ENCODE measurements at places on chromosomes 3 and 15. TPM values are rescaled to one million over a fixed set of nuclear protein-coding genes. Genes with fewer than 3 reads are reported as not detected.
A peak's percentile ranks its signal among the peaks of the same experiment; 100 is the strongest.

Gene CASR
- not detected for total RNA-seq

- no peak for DNase-seq
Measured at GRCh38 chr15:51183076-51183475, 88.4 kb upstream of the TNFAIP8L3 start.

GRCh38 chr15:22968366-22968765 is 11.8 kb downstream of the CYFIP1 start:
- peak; percentile 84 for DNase-seq

DNA sequence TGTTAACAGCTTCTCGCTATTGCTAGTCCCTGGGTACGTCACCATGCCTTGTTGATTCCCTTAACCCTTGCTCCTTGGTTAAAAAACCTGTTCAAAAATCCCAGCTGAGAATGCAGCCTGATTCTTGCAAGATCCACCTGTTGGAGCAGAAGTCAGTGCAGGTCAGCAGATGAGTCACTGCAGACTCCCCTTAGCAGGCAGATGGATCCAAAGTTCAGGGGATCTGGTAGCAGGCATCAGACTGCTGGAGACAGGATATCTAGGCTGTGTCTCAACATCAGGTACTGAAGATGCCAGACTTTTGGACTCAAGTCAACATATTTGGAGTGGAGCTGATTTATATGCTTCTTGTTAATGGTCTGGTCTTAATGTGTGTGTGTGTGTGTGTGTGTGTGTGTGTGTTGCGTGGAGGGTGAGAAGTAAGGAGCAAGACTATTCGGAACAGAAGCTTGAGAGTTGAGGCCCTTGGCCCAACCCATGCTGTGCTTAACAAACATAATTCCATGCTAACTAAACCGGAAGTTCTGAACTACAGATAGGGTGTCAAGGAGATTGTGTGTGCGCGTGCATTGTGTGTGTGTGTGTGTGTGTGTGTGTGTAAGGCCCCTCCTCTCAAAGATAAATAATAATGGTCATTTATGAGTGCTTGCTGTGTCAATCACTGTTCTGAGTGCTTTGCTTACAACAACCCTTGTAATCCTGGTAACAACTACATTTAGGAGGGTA is 1.0 kb upstream of the C3orf52 start:
- DNase-seq: no peak

Gene LRRIQ4
- total RNA-seq: not detected

DNA sequence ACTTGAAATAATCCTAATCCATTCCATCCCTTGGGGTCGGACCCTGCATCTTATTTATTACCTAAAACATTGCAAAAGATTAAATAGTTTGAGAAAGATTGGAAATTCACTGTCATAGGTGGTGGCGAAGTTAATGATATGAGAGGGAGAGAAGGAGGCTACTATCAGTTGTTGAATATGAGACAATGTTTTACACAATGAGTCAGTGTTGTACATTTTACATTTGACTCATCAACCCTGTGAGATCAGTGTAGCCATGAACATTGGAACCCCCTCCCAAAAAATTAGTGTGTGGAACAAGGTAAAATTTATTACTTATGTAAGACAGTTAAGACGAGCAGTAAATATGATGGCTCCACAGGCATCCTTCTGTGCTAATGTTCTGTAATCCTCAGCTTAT is 384.3 kb downstream of the MCTP2 start:
- DNase-seq: no peak

DNA sequence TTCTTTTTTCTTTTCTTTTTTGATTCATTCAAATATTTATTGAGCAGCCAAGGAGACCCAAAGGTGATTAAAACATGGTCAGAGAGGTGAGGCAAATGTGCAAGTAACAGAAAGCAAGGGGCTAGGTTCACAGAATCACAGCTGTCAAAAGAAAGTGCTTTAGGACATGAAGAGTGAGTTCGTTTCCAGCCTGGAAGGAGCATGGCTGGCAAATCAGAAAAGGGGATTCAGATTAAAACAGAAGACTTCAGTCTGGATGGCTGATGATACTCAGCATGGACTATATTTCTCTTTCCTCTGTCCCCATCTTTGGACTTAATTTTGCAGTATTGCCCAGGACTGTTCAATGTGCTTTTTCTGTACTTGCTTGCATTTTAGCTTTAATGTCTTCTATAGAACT is 151.2 kb downstream of the NR1D2 start:
- no peak for DNase-seq

Gene GOLIM4
- 55.2 TPM for total RNA-seq
